Stimulated activated CD4-positive, alpha-beta T cell treated with anti-CD3 and anti-CD28 coated beads, Interleukin-4, amount 100 ng/mL, for 1 hour (primary cell): ENCODE measurements at places on chromosomes 6 and 20.

DNA sequence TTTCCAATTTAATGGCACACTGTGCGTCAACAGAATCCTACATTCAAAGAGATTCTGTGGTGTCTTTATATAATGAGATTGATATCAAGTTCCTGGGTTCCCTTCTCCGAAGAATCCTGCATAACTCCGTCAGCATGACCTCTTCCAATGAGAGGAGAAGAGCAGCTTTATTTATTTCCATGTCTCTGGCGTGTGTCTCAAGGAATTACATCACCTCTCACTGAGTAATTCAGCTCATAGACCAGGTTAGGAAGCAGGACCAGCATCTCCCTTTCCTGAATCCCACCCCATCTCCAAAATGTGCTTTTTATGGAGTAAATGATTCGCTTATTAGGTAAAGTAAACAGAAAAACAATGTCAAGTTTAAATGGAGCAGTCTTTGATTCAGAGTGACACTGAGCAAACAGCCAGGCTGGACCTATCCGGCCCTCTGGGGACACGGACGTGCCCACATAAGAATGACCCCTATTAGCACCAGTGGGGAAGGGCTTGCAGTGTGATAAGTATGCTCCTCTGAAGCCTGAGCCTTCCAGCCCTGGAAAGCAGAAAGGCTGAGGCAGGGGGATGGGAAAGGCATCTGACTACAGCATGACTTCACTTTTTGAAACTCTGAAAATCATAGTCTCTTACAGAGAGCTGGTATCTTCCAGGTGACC is 165.2 kb downstream of the CLIC5 start:
- no peak for DNase-seq

DNA sequence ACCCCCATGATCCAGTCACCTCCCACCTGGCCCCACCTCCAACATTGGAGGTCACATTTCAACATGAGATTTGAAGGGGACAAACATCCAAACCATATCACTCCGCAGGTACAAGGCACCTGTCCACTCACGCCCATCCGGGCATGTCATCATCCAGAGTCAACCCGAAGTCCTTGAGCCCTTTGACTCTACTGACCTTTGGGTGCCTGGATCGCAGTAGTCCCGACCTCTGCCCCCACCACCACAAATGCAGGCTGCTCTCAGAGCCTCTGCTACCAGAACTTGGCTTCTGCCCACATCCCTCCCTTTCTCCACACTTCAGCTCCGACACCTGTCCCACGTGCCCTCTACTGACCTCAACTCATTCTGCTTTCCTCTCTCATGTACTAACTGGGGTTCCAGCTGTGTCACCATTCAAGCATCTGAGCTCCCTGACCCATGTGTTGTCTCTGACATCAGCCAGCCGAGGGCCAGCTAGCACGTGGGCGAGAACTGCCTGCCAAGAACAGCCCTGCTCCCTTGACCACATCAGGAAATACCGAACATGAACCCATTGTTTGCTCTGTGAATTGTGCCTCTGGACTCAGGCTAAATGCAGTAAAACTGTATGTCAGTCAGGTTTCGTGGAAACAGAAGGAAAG is 498.3 kb upstream of the SULF2 start:
- DNase-seq, result no peak

DNA sequence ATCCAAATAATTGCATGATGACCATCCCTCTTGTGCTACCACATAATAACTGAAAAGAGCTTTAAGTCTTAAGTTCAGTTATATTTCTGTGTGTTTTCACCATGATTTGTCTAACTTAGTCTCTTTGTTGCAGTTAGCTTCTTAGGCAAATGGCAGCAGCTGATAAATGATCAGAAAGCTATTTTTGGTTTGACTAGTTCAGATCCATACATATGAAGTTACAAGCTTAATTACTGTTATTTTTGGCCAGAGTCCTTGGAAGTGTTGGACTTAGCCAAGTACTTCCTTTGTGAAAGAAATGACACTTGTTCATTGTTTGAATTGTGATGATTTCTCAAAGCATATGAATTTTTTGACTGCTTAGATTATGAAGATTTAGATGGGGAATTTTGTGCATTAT is 54.2 kb downstream of the HIVEP1 start:
- DNase-seq, result no peak

DNA sequence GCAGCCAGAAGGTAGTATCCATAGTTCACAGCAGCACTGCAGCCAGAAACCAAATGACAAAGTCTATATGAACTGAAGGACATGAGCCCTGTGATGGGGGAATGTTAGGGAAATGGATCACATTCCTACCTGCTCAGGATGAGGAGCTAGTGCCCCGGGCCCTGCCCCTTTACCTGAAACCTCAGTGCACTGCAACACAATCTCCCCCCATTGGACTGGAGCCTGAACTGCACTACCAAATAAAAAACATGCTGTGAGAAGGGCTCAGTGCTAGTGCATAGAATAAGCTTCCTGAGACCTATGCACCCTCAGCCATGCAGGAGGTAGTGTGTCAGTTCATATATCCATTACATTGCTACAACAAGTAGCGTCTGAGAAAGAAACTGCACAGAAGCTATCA is 477.8 kb downstream of the HACE1 start:
- no peak for DNase-seq

DNA sequence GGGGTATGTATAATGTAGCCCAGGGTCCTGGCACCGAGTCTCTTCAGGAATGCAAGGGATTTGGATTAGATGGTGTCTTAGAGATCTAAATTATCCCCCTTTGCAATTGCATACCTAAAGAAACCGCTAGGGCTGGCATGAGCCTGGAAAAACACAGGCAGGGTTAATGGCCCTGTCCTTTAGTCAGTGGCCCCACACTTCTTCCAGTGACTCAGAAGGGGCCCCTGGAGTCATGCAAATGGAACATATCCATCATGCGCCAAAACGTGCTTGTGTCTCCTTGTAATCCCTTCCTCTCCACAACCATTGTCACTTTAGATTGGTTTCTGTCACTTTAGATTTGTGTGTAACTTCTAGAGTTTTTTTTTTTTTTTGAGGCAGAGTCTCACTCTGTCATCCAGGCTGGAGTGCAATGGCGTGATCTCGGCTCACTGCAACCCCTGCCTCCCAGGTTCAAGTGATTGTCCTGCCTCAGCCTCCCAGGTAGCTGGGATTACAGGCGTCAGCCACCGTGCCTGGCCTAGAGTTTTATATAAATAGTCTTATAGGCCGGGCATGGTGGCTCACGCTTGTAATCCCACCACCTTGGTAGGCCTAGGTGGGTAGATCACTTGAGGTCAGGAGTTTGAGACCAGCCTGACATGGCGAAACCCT is 8.7 kb upstream of the MYBL2 start:
- DNase-seq, result peak; percentile 19

DNA sequence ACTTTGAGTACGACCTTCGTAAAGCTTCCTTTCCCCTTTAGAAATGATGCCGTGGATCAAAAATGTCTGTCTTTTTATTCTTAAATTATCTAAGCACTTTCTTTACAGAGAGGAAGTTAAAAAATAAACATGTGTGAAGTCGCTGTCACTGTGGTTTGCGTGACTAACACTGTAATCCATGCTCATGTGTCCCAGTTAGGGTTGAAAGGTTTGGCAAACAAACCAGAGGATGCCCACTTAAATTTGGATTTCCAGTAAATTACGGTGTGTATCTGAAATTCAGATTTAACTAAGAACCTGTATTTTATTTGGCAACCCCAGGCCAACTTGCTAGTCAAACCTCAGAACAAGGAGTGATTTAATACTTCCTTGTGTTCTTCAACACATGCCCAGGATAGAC is 21.1 kb downstream of the HLA-DRB1 start:
- no peak for DNase-seq

DNA sequence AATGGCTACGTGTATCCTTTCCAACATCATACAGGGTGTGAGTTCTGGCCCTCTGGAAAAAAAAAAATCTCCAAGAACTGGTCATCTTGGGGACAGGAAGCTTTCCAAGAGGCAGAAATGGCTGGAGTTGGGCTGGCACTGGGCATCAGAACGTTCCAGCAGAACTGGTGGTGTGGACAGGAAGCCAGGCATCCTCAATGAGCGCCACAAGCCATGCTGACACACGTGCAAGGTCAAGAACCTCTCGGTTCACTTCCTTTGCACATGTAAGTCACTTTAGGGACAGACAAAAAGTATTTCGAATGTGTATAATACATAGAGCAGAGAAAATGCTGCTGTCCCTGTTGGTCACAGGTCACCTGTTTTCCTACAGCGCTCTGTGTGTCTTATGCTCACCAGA is 27.4 kb upstream of the RIN2 start:
- DNase-seq, result no peak

- no peak for DNase-seq
These were observed 10.4 kb upstream of the SSTR4 start for GRCh38 chr20:23024701-23025100.

- DNase-seq, result no peak
These were observed 151.2 kb upstream of the TAB2 start for GRCh38 chr6:149166336-149166735.

- DNase-seq, result no peak
These were observed 10.2 kb downstream of the TRIM10 start for GRCh38 chr6:30150671-30151395.

DNA sequence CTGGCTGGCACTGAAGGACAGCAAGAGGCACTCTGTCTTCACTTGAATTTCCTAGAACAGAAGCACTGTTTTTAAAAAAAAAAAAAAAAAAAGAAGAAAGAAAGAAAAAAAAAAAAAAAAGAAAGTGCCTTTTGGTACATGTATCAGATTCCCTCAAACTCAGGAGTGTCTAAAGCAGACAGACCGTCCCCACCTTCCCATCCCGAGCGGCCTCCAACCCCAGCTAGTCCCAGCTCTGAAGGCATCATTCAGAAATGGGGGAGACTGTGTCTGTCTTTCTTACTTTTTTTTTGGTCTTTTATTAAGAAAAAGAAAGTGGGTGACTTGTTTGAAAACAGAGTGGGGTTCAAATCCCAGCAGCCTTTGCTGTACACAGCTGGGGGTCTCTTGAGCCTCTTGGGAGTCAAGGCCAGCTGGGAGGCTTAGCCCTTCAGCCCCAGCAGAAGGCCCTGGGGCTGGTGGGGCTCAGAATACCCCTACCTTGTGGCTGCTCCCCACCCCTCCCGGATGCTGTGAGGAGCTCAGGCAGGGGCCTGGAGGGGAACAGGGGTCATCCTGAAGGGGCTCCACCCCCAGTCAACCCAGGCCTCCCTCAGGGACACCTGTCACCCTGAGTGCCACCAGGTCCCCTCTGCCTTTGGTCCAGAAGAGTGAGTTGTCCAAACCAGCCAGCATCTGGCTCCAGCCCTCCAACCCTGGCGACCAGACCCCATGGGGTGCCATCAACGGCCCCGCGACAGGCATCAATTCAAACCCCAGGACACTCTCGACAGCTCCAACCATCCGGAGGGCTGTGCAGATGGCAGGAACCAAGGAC is 128.3 kb downstream of the TAF4 start:
- DNase-seq, result no peak

DNA sequence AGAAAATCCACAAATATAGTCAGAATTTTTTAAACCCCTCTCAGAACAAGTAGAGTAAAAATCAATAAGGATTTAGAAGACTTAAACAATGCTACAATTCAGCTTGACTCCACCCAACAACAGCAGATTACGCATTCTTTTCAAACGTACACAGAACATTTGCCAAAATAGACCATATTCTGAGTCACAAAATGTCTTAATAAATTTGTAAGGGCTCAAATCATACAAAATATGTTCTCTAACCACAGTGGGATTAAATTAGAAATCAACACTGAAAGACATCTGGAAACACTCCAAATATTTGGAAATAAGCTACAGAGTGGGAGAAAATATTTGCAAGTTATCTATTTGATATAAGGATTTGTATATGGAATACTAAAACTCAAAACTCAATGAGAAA is 164.2 kb upstream of the AKAP12 start:
- no peak for DNase-seq

GRCh38 chr20:48295445-48295903 is 510.2 kb upstream of the SULF2 start:
- DNase-seq, result no peak

- DNase-seq, result no peak
These were observed 259.6 kb downstream of the BCKDHB start for GRCh38 chr6:80366051-80366450.

DNA sequence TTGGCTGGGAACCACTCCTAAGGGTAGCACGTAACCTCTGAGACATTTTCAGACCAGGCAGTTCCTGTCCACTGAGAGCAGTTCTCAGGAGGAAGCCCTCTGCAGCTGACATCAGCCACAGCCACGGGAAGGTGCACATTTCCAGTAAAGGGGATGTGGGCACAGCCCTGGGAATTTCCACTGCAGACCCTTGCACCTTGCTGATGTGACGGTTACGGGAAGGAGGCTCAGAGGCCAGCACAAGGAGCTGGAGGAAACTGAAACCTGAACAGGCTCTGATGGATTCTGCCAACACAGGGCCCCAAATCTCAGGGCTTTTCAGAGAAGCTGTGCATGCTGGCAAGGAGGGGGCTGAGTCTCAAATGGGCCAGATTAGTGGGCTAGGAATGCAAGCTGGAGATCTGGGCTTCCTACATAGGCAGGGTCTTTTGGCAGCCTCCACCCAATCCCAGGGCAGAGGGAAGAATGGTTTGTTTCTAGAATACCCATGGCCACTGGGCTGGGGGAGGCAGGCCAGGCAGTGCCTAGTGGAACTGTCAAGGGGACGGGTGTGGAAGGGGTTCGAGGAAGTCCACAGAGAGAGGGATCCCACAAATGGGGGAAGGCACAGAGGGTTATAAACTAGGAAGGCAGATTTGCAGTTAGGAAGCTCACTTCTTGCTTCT is 14.2 kb downstream of the EBF4 start:
- DNase-seq, result no peak

DNA sequence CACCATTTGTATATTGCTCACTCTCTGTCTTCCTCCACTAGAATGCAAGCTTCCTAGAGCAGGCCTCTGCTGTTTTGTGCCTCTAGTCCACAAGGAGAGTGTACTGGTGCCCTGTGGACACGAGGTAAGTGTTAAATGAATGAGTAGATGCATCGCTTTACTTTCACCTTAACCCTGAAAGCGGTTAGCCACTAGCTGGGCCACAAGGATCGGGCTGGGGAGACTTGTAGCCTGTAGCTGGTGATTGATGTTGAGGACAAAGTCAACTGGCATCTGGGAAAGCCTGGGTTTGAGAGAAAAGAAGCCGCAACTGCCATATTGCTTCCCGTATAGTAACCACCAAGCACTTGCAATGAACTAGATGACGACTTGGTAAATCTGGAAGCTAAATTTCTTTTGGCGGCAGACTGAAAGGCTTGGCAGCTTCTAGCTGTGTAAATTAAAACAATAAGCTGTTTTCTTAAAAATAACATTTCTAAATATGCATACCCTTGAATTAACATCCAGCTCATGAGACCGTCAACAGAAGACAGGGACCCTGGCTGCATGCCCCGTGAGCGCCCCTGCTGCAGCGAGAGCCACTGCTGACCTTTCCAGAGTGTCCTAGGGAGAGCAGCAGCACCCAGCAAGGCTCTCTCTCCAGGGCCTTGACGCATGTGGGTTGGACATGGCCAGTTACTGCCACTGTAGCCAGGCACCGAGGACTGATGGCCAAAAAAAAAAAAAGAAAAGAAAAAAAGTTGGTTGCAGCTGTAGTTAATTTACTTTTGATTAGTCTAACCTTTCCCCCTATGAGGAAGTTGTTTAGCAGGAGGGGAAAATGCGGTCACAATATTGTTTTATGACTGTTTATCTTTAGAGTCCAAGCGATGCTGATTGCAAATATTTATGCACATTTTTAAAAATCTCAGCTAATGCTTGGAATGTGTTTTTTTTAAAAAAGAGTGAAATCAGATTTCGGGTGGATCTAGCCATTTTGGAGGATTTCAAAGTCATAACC is 315.1 kb downstream of the TFAP2C start:
- no peak for DNase-seq
